ENCODE measurements at places on chromosomes 7 and 10.

GRCh38 chr7:43764039-43764761 is 5.7 kb downstream of the BLVRA start:
- DNase-seq: no peak

GRCh38 chr7:152913492-152913891 is 153.9 kb downstream of the ACTR3B start:
- DNase-seq: no peak

- DNase-seq: no peak
Measured at GRCh38 chr10:125006188-125006680, 64.3 kb downstream of the ZRANB1 start.

DNA sequence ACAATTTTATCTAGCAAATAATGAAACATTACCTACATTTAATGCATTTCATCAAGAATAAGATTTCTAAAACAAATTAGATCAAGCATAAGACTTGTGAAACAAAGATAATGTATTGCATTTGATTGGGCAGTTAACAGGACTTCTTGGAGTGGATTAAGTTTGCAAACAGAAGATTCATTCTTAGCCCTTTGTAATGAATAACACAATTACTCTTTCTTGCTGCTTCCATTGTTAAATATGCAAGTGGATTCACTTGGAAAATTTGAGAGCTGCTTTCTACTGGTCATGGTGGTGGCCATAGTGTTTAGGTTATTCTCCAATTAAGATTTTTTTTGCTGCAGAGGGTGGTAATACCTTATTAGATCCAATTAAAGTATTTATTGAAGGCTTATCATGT is 6.0 kb downstream of the PPP1R9A start:
- no peak for DNase-seq

GRCh38 chr10:127526161-127526560 is 22.9 kb upstream of the NPS start:
- DNase-seq: no peak
